RWPE1 (cell line): ENCODE measurements at places on chromosomes 2 and 18.

- DNase-seq: peak; percentile 20
Observed at GRCh38 chr18:41870817-41871216, 84.2 kb upstream of the PIK3C3 start.

DNA sequence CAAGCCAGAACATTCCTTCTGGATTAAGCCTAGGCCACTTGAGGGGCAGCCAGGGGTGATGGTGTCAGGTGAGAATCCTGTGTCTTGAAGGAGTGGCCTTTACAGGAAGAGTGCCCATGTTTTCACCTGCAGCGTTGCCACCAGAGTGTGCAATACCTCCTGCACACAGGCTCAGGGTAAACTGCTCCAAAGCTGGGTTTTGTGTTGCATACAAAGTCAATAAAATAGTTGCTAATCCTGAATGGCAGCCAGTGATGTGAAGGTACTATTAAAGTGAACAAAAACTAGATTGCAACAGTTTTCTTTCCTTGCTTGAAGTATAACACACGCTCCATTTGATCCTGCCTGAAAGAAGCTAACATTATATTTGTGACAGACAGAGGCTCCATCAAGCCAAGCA is 64.4 kb upstream of the NRP2 start:
- no peak for DNase-seq

- no peak for DNase-seq
Observed at GRCh38 chr2:74019516-74019915, 34.8 kb downstream of the TET3 start.

- DNase-seq: no peak
Observed at GRCh38 chr2:236113948-236114347, 54.2 kb downstream of the GBX2 start.

DNA sequence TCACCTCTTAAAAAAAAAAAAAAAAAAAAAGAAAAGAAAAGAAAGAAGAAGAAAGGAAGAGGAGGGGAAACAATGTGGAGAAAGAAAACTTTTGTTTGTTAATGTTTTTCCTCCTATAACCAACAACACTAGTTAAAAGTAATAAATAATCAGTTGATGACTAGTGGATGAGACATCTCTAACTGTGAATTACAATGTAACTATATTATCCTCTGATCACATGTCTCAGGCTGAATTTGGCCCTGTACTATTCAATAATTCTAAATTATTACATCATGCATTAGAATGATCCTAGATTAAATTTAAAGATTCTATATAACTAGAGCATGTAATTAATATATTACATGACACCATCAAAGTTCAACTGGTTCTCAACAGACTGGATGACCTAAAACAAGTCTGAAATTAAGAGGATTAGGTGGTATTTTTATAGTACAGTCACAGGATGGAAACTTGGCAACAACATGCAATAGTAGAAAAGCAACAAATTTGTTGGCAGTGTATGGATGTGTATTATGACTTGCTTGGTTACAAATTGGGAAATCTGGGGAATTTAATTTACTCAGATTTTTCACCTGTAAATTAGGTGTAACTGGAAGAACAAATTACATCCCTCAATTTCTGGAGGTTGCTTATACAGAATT is 269.3 kb upstream of the SETBP1 start:
- no peak for DNase-seq

DNA sequence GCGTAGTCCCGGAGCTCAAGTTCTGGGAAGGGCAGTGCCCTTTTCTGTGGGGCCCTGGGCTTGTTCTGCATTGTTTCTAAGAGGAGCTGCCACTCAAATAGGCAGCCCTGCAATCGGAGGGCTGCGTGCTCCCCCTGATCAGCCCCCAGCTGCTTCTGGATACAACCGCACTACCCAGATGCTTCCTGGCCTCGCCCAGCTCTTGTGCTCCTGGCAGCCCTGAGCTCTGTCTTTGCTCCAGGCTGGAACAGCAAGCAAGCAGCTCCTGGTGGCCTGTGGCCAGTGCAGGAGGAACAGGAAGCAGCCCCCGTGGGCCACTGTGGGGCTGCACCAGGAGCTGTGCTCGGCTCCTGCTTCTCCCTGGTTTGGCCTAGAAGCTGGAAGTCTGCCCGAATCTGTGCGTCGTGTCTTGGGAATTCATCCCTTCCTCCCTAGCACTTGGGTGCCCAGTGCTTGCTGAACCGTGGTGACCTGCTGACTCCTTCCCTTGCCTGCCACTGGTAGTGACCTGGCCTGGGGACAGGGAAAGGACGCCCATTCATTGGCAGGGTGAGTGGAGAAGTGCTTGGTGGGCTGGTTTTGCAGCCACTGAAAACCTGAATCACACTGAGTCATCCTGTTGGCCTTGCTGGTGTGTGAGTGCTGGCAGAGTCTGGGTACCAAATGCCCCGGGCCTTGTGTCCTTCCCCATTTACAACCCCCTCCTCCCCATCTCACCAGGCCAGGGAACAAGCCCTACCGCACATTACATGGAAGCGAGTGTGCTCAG is 27.3 kb upstream of the NTSR2 start:
- peak; percentile 53 for DNase-seq

DNA sequence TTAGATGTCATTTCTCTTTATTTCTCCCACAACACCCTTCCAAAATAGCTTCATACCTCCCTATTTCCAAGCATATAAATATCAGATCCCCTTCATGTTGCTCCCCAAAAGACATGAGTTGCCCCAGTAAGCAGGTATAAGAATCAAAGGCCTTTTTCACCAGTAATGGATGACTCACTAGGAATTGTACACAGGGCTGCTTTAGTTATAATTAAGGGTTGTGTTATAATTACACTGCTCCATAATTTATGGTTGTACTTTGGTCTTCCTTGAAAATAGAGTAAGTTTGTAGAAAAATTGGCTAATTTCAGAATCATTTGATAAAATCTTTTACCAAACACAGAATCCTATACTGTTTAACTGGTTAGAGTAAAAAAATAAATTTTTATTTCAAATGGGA is 8.8 kb upstream of the AQP4 start:
- no peak for DNase-seq

GRCh38 chr2:62743506-62743905 is 38.0 kb downstream of the EHBP1 start:
- no peak for DNase-seq

- DNase-seq: no peak
Observed at GRCh38 chr2:499726-500125, 177.5 kb downstream of the TMEM18 start.

- no peak for DNase-seq
Observed at GRCh38 chr2:219638948-219639755, 11.7 kb downstream of the SLC4A3 start.

GRCh38 chr2:149370061-149370775 is 39.8 kb downstream of the LYPD6 start:
- no peak for DNase-seq

DNA sequence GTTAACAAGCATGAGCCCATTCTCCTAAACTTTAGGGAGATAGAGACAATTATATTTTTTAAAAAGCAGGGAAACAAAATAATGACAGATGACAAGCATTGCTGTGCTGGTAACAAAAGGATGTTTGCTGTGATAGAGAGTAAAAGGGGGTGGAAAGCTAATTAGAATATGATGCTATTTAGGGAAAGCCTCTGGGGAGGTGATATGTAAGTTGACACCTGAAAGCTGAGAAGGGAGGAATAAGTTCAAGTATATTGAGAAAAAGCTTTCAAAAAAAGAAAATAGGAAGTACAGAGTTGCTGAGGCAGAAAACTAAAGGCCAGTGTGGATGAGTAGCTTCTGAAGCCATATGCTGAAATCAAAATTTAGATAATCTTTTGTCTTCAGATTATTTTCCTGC is 565.2 kb upstream of the NRXN1 start:
- DNase-seq: no peak

DNA sequence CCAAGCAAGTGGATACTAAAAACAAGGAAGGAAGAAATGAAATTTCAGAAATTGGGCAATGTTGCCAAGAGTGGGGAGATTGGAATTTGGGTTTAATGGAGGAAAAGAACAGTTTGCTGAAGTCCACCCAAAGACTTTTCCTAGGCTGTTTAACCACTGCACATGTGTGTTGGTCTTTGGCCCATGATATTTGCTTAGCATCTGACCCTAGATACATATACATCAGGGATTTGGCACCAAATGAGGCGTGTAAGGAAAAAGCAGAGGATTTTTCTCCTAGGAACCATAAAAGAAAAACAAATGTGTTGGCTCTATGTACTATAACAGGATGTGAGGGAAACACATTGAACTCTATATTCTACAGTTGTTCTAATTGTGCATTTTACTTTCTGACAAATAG is 80.7 kb upstream of the CD28 start:
- no peak for DNase-seq

DNA sequence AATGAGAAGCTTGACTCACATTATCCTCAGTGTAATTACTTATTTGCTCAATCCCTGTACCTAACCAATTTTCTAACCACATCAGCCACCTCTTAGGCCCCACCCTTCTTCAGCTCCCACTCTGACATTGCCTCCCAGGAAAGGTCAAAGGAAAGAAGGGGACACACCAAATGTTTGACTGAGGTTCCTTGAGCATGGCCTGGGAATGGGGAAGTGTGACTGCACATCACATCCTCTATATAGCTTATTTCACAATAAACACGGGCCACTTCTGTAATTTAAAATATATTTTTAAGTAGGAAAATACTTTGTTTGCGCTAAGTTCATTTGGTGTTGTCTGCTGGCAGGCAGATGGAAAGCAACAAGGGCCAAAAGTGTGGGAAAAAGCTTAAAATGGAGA is 3.0 kb upstream of the FIGLA start:
- DNase-seq: no peak

- no peak for DNase-seq
Observed at GRCh38 chr18:24470022-24470618, 9.7 kb downstream of the HRH4 start.

DNA sequence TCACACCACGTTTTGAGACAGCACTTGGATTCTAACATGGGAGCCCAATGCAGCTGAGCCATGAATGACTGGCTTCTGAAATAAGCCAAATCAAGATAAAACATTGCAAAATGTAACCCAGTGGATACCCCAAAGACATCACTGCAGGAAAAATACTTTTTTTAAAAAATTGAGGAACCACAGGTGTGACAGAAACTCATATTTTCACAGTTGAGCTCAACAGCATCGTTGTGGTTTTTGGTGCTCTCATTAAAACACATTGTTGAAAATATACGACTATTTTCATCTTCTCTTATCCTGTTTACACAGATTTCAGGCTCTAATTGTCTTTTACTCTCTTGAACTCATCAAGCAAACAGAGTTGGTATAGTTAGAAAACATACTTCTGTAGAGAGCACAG is 429.3 kb upstream of the VRK2 start:
- DNase-seq: no peak

DNA sequence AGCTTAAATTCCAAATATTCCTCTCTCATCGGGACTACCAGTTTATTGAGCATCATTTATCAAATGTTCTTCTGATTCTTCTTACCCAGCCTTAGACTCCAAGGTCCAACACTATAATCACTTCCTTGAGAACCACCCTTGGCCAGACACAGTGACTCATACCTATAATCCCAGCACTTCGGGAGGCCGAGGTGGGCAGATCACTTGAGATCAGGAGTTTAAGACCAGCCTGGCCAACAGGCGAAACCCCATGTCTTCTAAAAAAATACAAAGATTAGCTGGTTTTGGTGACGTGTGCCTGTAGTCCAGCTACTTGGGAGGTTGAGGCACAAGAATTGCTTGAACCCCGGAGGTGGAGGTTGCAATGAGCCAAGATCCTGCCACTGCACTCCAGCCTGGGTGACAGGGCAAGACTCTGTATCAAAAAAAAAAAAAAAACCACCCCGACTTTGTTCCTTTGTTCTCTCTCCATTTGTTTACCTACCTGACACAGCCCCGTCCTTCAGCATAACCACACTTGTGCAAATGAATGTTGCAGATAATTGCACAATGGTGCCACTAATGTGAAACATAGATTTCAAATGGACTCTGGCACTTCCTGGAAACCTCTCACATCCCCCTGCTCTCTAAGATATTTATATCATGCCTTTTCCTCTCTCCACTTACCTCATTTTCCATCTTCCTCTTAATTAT is 38.9 kb upstream of the LPIN2 start:
- DNase-seq: no peak

GRCh38 chr18:78828131-78828530 is 151.5 kb upstream of the SALL3 start:
- DNase-seq: no peak

DNA sequence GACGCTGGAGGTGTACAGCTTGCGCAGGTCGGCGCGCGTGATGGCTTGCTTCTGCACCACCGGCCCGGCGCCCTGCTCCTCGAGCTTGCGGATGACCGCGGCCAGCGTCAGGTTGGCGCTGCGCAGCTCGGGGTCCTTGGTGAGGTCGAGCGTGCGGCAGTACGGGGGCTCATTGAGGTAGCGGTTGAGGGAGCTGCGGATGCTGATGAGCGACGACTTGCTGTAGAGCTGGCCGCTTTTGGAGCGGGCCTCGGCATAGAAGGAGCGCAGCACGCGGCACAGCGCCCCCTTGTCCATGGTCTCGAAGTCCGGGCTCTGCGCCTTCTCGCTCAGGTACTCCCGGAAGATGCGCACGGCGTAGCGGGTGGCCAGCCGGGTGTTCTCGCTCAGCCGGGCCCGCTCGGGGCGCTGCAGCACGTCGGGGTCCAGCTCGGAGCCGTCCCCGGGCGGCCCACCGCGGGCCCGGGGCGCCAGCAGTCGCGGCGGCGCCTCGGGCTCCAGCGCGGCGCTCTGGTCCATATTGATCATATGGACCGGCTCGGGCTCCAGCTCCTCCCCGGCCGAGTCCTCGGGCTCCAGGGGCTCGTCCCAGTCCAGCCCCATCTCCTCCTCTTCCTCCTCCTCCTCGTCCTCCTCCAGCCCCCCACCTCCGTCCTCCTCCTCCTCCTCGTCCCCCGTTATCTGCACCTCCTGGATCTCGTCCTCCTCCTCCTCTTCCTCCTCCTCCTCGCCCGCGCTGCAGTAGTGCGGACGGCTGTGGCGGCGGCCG is 523 bp downstream of the KCTD1 start:
- DNase-seq: peak; percentile 66

- no peak for DNase-seq
Observed at GRCh38 chr2:128374711-128375413, 56.2 kb upstream of the HS6ST1 start.

GRCh38 chr2:844715-845114 is 105.9 kb upstream of the SNTG2 start:
- no peak for DNase-seq

DNA sequence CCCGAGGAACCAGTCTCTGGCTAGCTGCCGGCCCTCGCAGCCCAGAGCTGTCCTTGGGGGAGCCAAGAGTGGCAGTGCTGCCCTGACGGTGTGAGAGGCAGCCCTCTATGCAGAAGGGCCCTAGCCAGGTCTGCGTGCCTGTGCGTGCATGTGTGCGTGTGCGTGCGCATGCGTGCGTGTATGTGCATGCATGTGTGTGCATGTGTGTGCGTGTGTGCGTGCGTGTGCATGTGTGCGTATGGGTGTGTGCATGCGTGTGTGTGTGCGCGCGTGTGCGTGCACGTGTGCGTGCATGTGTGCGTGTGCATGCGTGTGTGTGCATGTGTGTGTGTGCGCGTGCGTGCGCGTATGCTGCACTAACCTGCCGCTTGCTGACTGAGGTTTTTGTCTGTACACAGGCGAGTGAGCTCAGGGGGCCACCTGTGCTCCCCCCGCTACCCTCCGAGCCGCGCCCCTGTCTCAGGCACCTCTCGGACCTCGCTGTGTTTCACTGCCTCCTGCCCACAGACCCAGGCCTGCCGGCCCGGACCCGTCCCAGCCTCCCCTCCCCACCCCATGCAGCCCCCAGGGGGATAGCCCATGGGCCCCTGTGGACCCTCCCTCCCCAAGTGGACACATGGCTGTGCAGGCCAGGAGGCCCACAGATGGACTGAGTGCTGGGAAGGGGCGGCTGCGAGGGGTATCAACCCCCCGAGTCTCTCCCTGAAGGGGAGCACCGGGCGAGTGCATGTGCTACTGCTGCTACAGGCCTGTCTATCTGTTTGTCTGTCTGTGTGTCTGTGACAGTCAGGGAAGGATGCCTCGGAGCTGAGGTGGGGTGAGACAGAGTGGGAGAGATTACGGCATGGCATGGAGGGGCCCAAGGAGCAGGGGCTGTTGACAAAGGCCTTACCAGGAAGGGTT is 31.3 kb downstream of the SPEG start:
- DNase-seq: no peak
